ENCODE measurements at places on chromosomes 5 and 9.

DNA sequence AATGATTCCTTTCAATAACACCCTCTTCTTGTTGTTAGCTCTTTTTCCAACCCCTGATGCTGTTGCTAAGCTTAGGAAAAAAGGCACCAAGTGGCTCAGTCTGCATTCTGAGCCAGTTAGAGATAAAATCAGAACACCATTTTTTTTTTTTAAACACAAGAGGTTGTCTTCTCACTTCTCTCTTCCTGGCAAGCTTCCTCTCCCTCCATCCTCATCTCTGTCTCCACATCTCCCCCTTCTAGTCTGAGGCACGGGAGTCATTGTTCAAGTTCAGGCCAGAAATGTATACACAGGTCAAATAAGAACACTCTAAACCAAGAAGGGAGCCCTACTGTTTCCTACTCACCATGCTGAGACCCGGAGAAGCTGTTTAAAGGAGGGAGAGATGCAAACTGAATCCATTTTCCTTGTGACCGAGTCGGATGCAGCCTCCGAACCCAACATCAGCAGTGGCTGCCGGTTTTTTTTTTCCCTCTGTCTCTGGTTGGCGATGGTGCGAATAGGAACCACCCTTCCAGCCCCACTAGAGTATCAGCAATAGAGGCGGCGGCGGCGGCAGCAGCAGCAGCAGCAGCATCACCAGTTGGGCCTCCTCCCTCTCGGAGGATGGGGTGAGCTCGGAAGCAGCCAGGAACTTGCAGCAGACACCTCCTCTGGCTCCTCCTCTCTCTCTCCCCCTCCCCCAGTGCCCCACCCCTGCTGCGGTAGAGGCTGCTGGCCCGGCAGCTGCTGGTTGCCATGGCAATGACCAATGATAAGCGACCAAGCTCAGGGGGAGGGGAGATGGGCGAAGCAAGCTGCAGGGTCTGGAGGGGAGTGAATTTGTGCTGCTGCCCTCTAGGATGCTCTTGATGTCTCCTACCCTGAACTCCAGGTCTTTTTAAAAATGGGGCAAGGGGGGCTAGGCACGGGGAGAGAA, at the start of gene JAKMIP2:
TSS of gene JAKMIP2 (minus strand) at position 619 of the 919 bp plus-strand sequence. CDS start 110,922 bp downstream, outside the sequence.
- DNase-seq = no peak

DNA sequence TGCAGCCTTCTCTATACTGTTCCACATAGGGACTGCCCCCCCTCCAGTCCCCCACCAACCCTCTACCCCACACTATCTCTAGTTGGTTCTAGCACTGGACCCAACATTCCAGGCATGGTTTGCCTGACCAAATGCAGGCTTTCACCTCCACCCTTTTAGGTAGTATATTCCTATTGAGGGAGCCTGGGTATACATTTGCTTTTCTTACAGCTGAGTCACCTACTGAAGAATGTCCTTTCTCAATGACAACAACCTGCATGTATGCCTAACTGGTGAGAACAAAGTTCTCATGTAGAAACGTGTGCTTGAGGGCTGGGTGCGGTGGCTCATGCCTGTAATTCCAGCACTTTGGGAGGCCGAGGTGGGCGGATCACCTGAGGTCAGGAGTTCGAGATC, 8.2 kb downstream of the TNIP1 start:
- no peak for DNase-seq

DNA sequence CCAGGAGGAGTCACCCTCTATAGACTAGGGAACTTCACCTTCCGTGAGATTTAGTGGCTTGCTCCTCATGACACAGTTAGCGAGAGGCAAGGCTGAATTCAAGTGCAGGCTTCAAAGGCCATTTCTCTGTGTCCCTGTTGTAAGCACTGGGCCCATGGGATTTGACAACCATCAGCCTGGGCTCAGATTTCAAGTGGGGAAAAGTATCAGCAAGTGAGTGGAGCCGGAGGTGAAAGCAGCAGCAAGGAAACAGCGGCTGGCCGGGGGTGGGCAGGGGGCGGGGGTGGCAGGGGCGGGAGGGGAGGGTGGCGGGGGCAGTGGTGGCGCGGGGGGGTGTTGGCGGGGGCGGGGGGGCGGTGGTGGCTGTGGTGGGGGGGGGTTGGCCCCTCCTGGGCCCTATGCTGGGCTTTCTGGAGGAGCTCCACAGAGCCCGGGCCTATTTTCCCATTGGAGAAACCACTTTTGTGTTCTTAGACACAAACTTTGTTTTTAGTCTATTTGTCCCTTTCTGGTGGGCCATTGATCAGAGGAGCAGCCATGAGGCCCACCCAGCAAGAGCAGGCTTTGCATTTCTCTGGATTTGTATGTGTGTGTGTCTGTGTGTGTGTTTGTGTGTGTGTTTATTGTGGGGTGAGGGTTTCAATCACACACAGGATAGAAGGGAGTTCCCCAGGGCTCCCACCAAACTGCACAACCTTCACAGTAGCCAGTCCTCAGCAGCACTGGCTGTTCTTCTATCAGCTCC, 165.4 kb upstream of the RAI14 start:
- DNase-seq = no peak

DNA sequence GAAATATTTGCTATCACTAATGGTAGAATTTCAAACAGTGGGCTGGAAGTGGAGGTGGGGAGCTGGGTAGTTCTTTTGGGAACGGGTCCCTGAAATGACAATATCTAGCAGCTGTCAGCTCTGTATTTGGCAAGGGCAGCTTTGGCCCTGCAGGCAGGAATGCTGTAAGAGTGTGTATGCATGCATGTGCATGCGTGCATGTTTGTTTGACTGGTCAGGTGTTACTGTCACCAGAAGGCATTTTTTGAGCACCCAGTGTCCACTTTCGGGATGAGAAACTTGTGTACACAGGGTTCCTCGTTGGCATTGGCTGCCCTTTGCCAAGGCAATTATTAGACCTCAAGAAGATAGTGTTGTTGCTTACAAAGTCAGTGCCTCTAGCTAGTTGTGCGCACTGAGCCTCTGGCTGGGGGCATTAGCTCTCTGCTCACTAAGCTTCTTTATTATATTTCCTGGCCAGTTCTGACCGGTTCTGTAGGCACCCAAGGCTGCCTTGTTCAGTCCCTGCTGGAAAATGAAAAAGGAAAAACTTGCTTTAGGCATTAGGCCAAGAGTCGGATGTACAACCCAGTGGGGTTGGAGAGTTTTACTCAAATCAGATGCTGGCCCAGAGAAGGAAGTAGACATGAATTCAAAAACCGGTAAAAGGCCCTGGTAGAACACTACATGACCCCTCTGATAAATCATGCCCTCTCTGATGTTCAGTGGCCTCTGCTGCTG, 2.0 kb downstream of the CYFIP2 start:
- DNase-seq = no peak

DNA sequence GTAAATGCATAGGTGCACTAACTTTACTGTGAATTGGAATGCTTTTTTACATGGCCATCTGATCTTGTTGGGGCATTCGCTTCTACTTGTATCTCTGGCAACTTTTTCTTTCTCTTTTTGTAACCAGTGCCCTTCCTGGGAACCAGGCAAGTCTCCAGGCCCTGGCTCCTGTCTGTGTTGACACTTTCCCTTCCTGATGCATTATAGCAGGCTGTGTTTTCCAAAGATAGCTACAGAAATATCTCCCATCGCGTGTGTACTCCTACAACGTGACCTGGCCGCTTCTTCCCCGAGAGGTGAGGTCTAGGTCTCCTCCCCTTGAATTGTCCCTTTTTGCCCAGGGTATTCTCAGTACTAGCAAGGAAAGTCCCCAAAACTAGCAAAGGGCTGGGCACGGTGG, 81.1 kb upstream of the SPIN1 start:
- no peak for DNase-seq

DNA sequence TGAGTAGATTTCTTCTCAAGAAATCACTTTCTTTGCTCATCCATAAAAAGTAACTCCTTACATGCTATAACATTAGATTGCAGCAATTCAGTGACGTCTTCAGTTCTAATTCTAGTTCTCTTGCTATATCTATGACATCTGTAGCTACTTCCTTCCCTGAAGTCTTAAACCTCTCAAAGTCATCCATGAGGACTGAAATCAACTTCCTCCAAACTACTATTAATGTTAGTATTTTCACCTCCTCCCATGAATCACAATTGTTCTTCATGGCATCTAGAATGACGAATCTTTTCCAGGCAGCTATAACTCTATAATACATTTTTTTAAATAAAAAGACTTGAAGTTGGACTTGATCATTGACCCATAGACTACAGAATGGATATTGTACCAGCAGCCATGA, 46.2 kb upstream of the PRRC1 start:
- DNase-seq = no peak

DNA sequence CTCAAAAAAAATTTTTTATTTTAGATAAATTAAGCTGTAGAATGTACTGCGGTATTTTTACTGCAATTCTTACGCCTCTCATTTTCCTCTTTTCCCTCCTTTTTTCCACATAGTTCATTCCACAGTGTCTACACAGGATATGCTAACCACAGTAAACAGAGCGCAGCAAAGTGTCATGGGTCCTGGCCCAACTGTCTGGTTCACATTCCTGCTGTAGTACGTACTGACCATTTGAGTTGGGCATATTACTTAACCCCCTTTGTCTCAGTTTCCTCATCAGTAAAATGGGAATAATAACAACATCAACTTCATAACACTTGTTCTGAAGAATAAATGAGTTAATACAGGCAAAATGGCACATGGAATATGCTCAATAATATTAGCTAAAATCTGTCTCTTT, 41.6 kb downstream of the SLC44A1 start:
- DNase-seq = no peak

DNA sequence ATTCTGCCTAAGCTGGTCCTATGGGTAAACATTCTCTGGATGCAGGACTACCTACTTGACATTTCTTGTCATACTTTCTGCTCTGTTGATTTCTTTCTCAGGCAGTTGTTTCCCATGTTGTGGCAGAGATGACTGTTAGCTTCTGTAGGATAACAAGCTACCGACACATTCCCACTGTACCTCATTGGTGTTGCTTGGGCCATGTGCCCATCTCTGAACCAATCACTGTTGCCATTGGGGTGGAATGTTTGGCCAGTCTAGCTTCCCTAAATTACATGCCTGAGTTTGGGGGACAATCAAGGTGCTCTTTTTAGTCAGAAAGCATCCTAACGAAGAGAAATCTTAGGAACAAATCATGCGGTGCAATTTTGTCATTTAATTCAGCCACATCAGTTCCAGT, 212.0 kb downstream of the KDM4C start:
- no peak for DNase-seq

GRCh38 chr9:23153058-23153457, 673.0 kb downstream of the ELAVL2 start:
- no peak for DNase-seq

GRCh38 chr9:132773764-132774339, 103.6 kb downstream of the GTF3C4 start:
- no peak for DNase-seq

DNA sequence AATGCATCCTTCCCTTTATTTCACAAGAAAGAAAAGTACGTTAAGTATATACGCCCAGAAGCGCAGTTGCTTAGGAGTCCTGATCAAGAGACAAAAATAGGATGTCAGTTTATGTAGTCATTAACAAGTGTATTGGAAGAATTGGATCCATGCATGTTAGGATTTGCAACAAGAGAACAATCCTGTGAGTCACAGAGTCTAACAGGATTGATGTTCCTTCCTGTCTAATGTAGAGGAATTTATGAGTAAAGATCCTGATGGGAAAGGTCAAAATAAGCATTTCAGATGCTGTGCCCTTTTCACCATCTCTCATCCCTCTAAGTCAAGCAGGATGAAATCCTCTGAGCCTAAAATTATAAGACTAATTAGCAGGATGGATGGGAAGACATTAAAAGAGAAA, 406.0 kb upstream of the GRIA1 start:
- DNase-seq = no peak

GRCh38 chr5:76805821-76806505, 12.9 kb upstream of the F2RL1 start:
- no peak for DNase-seq

DNA sequence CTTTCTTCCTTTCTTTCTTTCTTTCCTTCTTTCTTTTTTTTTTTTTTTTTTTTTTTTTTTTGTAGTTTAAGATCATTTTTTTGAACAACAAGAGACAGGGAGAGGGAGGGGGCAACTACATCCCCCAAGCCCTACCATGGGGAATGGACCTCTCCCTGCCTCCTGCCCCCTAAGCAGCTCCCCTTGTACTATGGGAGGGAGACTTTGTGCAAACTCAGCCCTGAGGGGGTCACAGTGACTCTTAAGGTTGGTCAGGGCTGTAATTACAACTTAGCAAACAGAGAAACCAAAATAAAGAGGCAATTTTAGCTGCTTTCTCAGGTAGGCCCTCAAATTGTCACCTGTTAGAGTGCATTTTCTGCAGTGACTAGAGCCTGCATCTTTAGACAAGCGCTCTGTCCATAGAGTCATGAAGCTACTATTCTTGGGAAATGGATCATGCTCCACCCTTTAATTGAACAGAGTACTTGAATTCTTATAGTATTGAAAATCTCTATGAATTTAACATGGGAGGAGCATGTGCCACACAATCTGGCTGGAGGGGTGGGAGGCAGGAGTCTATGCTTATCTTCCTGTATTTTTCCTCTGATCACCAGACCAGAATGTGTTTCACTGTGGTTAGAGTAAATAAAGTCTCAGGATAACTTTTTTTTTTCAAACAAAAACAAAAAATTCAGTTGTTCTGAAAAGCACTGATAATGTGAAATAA, 24.3 kb upstream of the PIK3R1 start:
- no peak for DNase-seq

- DNase-seq = no peak
Measured at GRCh38 chr5:96893342-96893741, 17.0 kb downstream of the ERAP2 start.

GRCh38 chr9:115596746-115597080, 478.8 kb upstream of the TNC start:
- DNase-seq = no peak

DNA sequence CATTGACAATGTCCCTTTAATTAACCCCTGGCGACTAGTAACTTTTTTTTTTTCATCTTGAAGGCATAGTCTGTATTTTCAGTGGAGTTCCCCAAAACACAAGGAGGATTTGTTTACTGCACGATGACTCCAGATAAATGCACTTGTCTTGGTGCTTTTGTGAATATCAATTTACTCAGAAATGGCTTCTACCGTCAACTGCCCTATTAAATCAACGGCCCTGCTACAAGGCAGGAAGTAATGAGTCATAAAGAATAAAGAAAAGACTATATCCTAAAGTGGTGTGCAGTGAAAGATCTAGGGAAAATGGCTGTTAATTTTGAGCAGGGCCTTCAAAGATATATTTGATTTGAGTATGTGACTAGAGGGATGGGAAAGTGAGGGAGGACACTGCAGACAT, 388.3 kb upstream of the CHD1 start:
- DNase-seq = no peak

- no peak for DNase-seq
Measured at GRCh38 chr5:107617052-107617451, 53.7 kb downstream of the EFNA5 start.

DNA sequence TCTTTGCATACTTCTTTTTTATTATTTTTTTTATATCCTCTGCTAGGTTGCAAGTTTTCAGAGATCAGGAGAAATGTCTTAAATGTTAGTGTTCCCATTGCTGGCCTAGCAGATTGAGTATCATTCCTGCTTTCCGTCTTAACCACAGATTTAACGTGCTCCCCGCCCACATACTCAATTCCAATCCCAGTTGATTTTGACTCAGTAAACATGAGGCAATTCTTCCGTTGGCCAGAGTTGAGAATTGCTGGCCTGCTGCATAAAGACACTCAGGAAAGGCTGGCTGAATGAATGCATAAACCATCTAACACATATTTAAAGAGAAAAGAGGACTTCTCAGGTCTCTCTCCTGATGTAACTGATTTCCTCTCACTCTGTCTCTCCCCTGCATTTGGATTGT, 46.8 kb upstream of the PLPP6 start:
- no peak for DNase-seq
